ENCODE measurements at places on chromosomes 16 and 17.

DNA sequence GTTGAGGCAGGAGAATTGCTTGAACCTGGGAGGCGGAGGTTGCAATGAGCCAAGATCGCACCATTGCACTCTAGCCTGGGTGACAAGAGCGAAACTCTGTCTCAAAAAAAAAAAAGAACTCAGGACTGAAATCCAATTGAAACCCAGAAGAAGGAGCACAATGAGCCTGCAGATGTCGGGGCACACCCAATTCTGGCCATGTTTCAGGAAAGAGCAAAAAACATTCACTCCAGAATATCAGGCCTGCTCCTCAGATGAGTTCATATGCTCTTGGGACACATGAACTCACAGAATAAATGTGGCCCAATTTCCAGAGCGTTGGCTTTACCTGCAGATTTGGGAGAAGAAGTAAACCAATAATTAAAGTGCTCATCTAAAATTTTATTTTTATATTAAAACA, 3.0 kb upstream of the CMTM2 start:
- DNase-seq = no peak

DNA sequence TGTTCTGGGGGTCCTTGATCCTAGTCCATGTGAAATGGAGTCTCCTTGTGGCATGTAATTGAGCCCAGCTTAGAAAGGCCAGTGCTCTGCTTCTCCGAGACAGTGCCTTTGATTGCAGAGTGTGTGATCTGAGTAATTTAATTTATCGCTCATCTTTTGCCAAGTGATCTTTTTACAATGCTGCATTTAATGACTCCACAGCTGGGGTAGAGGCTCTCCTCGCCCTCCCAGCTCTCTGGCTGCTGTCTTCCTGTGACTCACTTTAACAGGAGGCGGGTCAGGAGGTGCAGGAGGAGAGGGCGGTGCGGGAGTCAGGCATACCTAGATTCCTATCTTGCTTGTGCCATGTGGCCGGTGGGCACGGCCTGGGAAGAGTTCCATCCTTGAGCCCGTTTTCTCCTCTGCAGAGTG, 113.4 kb upstream of the FOXF1 start:
- no peak for DNase-seq

GRCh38 chr17:4956493-4957061, 5.7 kb downstream of the ENO3 start:
- no peak for DNase-seq

DNA sequence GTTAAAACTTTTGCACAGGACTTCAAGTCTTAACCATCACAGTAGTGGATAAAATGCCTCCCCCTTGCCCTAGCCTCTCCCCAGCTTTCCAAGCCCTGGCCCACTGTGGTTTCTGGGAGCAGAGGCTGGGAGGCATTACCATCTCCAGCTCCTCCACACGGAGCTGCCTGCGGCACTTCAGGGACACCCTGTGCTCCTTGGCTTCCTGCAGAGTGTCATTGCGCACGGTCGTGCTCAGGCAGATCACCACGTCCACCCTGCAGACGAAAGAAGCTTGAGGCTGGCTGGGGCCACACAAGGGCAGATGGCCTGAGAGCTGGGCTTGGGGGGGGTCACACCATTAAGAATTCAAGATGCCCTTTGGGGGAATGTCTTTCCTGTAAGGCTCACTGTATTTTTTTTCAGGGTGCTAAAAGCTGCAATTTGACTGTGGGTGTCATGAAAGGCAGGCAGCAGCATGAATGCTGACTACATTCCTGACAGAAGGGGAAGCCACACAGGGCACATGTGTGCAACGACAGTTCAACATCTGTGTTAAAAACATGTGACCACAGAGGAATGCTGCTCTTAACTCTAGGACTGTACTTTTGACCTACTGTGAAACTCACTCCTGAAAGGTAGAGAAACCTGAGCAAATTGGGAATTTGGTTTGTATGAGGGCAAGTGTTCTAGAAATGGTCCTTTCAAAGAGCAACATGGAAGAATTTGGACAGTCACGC, 47.7 kb upstream of the CLEC18B start:
- DNase-seq = no peak

DNA sequence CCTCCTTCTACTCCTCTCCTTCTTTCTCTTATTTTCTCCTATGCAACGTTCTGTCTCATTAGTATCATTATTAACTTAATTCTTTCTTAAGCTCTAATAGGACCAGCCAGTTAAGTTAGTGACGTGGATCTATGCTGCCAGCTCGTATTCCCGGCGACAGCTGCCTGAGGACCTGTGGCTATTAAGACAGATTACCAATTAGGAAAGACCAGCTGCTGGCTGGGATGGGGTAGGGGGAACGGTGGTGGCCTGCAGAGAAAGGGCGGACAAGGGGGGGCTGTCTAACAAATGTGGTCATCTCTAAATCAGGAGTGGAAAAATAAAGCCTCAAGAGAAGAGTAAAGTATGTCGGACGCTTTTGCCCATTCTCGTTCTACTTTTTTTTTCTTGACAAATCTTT, 770 bp upstream of the MYH3 start:
- DNase-seq = no peak

GRCh38 chr17:17514993-17515933, 19.1 kb upstream of the RASD1 start:
- no peak for DNase-seq

GRCh38 chr16:65113441-65113840, 8.4 kb downstream of the CDH11 start:
- no peak for DNase-seq

DNA sequence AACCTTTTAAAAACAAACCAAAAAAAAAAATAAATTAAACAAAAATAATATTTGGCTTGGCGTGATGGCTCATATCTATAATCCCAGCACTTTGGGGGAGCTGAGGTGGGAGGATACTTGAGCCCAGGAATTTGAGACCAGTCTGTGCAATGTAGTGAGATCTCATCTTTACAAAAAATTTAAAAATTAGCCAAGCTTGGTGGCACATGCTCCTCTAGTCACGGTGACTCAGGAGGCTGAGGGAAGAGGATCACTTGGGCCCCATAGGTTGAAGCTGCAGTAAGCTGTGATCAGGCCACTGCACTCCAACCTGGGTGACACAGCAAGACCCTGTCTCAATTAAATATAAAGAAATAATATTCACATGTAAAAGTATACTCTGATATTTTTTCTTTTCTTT, 12.2 kb downstream of the GNGT2 start:
- no peak for DNase-seq

- DNase-seq = no peak
Measured at GRCh38 chr17:81202318-81202717, 20.4 kb downstream of the CEP131 start.
